ENCODE measurements at places on chromosomes 5 and 9.
A peak's percentile ranks its signal among the peaks of the same experiment; 100 is the strongest.

DNA sequence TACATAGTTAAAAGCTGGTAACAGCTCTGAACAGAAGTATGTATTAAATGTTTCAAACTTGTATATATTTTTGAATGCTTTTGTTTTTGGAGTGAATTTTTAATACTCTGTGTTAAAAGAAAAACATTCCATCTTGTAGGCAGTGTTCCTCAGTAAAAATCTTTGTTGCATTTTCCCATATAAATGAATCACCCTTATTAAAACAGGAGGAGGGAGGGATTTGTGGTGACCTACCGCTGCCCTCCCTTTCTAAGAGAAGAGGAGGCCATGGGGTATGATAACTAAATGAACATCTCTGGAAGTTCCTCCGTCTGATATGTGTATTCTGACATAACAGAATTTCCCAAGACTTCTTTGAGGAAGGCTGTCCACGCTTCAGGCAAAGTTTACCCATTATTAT is 53.4 kb downstream of the INIP start:
- no peak for DNase-seq

DNA sequence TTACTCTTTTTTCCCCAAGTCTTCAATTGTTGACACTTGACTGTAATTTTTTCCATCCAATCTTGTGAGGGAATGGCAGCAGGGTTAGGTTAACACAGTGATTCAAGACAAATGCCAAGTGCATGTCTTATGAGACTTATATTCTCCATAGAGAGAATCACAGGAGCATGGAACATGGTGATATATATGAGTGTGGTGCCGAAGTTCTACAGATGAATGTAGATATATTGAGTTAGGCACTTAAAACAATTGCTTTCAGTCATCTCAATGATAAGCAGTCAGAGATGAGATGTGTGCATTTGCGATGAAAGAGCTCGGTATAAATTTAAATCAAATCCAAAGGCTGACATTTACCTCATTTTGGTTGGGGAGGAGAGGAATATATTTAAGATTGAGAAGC is 211.2 kb downstream of the CDH10 start:
- DNase-seq = no peak

GRCh38 chr9:132857616-132858342 is 20.3 kb downstream of the AK8 start:
- no peak for DNase-seq

DNA sequence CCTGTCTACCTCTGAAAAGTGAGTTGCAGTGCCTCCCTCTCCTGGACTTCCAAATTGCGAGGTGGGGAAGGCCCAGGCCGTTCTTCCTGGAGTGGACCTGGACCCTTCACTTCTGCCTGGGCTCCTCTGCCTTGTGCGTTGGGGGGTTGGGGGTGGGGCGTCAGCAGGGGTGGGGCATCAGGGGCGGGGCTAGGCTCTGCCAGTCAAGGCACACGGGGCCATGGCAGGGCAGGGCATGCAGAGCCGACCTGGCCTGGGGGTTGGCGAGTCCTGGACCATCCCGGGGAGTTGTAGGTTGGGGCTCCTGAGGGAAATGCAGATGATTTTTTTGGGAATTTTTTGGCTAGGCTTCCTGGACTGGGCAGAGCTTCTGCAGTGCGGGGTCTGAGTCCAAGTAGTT is 87.1 kb downstream of the EHMT1 start:
- DNase-seq = no peak

GRCh38 chr5:13921578-13921977 is 22.9 kb downstream of the DNAH5 start:
- no peak for DNase-seq

GRCh38 chr5:141633871-141634561 is 2.6 kb downstream of the HDAC3 start:
- DNase-seq = no peak

DNA sequence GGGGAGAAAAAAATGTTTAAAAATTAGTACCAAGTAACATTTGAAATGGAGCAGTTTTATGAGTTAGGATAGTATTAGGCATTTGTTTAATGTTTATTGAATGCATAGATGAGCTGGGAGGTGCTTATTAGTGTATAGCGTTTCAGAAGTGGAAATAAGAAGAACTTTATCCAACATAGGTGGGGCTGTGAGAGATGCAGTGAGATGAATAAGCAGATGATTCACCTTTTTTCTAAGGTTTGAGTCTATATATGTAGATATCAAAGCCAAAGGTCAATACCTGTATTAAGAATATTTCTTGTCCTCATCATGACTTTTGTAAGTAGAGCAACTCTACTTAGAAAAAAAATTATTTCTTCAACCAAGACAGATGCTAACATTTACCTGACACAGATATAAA is 54.6 kb upstream of the POU4F3 start:
- no peak for DNase-seq

- DNase-seq = no peak
Observed at GRCh38 chr9:36479101-36479500, 79.0 kb upstream of the RNF38 start.

- no peak for DNase-seq
Observed at GRCh38 chr5:13519131-13519530, 425.4 kb downstream of the DNAH5 start.

GRCh38 chr5:40043916-40044315 is 619.1 kb upstream of the DAB2 start:
- DNase-seq = no peak

- DNase-seq = no peak
Observed at GRCh38 chr5:1064383-1065142, 47.3 kb downstream of the SLC12A7 start.

DNA sequence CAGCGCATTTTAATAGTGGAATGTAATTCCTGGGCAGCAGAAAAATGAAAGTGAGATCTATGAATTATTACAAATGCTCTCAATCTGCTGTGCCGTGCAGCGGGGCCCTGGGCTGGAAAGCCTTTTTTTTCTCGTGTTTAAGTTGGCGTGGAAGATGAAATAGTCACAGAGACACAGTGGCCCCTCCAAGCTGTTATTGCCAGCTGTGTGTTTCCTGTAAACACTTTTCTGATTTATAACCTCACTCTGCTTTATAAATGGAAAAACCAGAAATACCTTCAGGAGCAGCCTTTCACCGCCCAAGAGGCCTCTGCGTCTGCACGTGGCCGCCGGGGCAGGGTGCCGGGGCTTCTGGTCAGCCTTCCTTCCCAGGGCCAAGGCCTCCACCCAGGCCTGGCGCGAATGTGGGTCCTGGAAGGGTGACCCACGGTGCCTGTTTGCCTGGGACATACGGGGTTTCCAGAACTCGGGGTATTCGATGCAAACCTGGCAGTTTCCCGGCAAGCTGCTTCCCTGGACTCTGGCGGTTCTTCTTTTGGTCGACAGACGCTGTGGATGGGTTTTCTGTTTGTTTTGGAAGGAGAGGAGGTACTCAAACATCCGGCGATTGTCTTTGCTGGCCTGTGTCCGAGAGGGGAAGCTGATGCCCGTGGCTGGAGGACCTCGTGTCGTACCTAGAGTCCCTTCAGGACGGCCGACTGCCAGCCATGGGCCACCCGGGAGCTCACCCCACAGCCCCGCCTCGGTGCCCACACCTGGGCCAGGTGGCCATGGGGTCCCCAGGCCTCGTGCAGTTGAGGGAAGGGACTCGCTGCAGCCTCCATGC is 256.7 kb downstream of the PARP8 start:
- DNase-seq = no peak

DNA sequence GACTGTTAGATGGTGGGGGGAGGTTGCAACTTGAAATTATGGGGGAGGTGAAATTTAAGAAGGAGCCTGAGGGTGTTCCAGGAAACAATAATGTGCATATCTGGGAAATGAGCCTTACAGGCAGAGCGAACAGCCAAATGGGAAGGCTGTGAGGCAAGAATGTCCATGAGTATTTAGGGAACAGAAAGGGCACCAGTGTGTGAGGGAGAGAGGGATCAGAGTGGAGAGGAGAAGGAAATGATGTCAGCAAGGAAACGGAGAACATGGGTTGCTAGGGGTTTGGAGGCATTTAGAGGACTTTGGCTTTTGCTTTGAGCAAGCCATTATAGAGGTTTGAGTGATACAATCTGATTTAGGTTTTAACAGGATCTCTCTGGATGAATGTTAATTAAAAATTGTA is 285.4 kb downstream of the TLE4 start:
- no peak for DNase-seq

- no peak for DNase-seq
Observed at GRCh38 chr5:135160036-135160675, 126.1 kb upstream of the PITX1 start.

DNA sequence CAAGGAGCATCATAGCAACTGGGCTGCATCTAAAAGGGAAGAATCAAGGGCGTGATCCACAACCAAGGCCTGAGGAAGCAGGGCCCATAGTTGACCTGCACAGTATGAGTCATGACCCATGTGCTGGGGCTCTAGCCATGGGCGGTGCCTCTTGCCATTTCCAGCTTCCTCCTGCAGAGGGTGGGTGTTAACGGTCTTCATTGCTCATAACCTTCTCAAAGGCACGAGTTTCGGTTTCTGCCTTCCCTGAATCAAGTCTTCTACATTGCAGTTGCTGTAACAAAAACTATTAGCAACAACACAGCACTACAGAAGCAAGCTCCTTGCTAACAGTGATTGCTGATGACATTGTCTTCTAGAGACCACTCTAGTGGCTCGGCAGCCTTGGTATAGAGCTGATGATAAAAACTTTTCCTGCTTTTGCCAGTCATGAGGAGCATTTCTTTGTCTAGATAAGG is 66.9 kb downstream of the CTSL start:
- peak; percentile 80 for DNase-seq

DNA sequence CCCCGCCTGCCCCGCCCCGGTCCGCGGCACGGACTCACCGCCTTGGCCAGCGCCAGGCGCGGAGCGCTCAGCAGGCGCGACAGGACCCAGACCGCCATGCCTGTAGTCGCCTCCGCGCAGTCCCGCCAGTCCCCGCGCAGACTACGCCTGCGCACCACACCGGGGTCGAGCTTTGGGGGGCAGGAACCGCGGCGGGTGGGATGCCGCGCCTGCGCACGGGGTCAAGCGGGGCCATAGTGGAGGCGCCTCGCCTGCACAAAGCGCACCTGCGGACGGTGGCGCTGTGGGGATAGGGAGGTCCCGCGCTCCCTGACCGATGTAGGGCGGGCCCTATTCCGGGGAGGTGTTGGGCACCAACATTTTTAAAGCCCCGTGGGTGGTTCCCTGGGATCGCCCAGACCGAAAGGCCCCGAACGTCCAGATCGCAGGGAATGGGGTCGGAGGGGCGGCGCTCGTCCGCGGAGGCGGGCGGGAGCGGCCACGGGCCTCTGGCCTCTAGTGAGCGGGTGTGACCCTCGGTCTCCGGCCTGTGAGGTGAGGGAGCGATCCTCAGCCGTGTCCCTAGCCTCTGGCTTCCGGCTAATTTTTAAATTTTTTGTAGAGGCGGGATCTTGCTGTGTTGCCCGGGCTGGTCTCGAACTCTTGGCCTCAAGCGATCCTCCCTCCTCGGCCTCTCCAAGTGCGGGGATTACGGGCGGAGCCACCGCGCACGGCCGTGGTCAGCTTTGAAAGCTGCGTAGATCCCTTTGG is 70.8 kb upstream of the LPCAT1 start:
- no peak for DNase-seq

DNA sequence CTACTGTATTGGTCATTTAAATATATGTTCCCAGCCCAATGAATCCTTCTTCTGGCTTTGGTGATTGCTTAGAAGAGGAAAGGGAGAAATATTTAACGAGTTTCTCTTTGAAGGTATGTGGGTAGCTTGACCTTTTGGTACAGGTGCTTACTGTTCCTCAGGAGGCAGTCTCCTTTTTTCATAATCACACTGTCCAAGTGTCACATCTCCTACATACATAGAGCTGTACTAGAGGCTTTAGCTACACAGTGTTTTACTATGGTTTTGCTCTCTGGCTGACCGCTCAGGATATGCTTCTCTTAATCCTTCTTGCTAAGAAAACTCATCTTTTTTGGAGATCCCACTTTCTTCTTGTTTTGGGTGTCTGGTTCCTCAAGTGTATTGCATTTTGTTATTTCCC is 6.9 kb downstream of the ERBIN start:
- DNase-seq = no peak

DNA sequence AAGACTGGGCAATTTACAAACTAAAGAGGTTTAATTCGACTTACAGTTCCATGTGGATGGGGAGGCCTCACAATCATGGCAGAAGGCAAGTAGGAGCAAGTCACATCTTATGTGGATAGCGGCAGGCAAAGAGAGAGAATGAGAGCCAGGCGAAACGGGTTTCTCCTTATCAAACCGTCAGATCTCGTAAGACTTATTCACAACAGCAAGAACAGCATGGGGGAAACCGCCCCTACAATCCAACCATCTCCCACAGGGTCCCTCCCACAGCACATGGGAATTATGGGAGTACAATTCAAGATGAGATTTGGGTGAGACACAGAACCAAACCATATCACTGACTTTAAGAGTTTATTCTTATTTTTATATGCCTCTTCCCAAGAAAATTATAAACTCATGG is 60.3 kb downstream of the RFK start:
- DNase-seq = no peak

DNA sequence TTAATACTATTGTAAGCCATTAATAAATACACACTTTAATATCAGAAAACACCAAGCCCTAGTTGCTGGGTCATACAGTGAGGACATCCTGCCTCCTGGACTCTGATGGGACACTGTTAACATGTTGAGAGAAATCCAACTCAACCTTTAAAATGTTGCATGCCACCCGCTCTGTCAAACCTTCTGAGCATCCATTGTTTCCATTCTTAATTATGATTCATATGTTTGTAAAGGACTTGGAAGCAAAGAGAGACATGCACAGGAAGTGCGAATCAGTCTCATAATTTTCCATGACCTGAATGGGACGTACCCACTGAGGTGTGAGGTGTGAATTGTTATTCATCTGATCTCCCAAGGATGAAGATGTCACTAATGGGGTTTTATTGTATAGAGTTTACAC is 186.4 kb downstream of the CAAP1 start:
- DNase-seq = no peak

DNA sequence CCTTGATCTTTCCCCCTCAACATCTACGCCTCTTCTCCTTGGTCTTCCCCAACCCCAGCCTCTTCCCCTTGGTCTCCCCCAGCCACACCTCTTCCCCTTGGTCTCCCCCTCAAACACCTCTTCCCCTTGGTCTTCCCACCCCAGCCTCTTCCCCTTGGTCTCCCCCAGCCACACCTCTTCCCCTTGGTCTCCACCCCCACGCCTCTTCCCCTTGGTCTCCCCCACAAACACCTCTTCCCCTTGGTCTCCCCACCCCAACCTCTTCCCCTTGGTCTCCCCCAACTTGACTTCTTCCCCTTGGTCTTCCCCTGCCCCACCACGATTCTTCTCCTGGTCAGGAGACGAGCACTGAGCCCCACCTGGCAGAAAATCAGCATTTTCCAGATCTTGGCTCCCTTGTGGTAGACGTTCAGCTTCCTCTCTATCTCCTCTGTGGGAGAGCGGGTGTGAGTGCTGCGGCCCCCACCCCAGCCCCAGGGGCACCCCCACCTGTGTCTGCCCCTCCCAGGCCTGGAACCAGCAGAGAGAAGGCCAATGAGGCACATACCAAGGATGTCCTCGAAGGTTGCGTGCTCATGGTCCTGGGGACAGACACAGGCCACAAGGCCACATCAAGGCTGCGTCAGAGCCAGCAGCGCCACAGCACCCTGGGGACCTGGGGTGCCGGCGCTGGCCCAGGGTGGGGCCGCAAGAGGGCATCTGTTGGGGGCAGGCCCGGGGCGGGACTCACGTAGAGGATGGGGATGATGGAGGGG is 7.0 kb downstream of the NSMF start:
- DNase-seq = no peak
